ENCODE measurements at places on chromosomes 3 and 15. TPM values are rescaled to one million over a fixed set of nuclear protein-coding genes. Genes with fewer than 3 reads are reported as not detected.

The STRIT1 gene
- total RNA-seq = not detected

DNA sequence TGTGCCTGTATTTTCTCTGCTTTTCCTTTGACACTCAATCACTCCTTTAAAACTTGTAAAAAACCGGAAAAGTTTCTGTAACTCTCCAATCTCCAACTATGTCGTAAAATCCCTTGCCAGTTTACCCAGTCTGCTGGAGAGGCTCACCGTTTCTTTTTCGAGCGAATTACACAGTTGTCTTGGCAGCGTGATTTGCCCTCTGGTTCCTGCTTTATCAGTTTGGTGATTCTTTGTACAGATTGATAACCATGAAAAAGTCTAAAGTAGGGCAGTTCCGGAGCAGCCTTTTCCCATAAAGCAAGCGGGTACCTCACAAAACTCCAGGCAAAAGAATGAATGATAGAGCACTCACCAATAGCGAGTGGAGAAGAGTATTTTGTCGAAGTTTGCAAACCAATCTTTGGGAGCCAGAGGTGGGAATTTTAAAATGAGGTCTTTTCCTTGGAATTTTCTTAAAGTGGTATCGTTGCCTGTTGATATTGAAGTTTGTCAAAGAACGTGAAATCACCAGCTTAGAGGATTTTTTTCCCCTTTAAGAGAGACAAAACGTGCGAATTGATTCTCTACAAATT is at the start of gene TTC23:
Gene TTC23 (minus strand): TSS at position 312 of the 572 bp plus-strand sequence. CDS start 20,869 bp downstream, outside the sequence.
- peaks cover 45% of the 10 kb centered on the region for H3K4me1 ChIP-seq
- peak within 1 kb of the TSS; percentile 76 for H3K4me3 ChIP-seq
- peak within 1 kb of the TSS; percentile 92 for H3K27ac ChIP-seq
- H3K36me3 ChIP-seq = peaks cover 3% of the 10 kb centered on the region

GRCh38 chr3:130688697-130689470 is 57.7 kb downstream of the PIK3R4 start:
- peaks cover 7% of the 10 kb centered on the region for H3K36me3 ChIP-seq
- H3K27me3 ChIP-seq = no peaks in the 10 kb centered on the region
- H3K4me1 ChIP-seq = no peaks in the 10 kb centered on the region

The CHMP2B gene
- 63.1 TPM for total RNA-seq

DNA sequence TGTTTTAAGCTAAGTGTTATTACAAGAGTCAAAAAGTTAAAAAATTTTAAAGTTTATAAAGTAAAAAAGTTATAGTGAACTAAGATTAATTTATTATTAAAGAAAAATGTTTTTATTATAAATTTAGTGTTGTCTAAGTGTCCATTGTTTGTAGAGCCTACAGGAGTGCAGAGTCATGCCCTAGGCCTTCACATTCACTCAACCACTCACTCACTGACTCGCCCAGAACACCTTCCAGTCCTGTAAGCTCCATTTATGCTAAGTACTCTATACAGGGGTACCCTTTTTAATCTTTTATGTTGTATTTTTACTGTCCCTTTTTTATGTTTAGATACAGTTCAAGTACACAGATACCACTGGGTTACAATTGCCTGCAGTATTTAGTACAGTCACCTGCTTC is 37.2 kb downstream of the EEFSEC start:
- no peak overlapping the region for H3K4me3 ChIP-seq
- H3K36me3 ChIP-seq = no peaks in the 10 kb centered on the region
- H3K27me3 ChIP-seq = no peaks in the 10 kb centered on the region
- DNase-seq = no peak
- no peak overlapping the region for H3K27ac ChIP-seq

GRCh38 chr3:13214847-13215472 is 141.7 kb upstream of the IQSEC1 start:
- peak; percentile 65 for DNase-seq
- H3K4me3 ChIP-seq = no peak overlapping the region
- no peaks in the 10 kb centered on the region for H3K4me1 ChIP-seq
- H3K27me3 ChIP-seq = no peaks in the 10 kb centered on the region
- no peak overlapping the region for H3K27ac ChIP-seq

- H3K4me1 ChIP-seq = no peaks in the 10 kb centered on the region
- no peak overlapping the region for H3K4me3 ChIP-seq
- H3K27me3 ChIP-seq = no peaks in the 10 kb centered on the region
- H3K36me3 ChIP-seq = peaks cover 28% of the 10 kb centered on the region
- no peak for DNase-seq
These were observed 11.4 kb downstream of the IREB2 start for GRCh38 chr15:78449220-78449999.

DNA sequence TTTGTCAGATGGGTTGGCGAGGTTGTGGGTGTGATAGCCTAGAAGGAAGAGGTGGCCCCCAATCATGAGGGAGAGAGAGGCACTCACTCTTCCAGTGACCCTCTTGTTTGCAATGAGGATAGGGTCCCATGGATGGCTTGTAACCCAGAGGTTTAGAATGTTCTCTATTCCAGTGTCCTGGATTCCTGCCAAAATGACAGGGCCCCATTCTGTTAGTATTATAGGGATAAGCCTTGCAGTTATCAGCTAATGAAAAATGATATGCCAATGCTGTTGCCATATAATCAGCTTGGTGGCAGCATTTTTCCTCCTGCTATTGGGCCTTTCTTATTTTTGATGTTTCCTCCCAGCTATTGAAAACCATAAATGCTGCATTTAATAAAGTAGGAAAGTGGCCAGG is 23.3 kb upstream of the SENP7 start:
- H3K4me1 ChIP-seq = no peaks in the 10 kb centered on the region
- no peak overlapping the region for H3K4me3 ChIP-seq
- DNase-seq = no peak
- H3K27ac ChIP-seq = no peak overlapping the region
- no peaks in the 10 kb centered on the region for H3K36me3 ChIP-seq

DNA sequence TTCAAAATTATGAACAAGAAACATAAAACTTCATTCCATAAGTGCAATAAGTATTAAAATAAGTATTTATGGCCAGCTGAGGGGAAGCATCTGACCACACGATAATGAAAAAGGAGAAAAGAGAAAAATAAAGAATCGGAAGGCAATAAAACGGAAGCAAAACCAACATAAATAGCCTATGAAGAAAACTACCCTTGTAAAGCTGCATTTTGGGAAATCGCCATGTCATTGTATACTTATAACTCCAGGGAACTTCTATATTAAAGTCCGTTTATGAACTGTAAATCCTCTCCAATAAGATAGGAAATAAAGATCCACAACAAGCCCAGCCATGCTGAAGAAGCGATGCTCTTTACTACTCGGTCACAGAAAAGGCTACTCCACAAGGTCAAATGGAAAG is 47.7 kb downstream of the MORC1 start:
- no peak overlapping the region for H3K27ac ChIP-seq
- H3K27me3 ChIP-seq = no peaks in the 10 kb centered on the region
- no peak for DNase-seq
- no peaks in the 10 kb centered on the region for H3K36me3 ChIP-seq
- H3K4me3 ChIP-seq = no peak overlapping the region

DNA sequence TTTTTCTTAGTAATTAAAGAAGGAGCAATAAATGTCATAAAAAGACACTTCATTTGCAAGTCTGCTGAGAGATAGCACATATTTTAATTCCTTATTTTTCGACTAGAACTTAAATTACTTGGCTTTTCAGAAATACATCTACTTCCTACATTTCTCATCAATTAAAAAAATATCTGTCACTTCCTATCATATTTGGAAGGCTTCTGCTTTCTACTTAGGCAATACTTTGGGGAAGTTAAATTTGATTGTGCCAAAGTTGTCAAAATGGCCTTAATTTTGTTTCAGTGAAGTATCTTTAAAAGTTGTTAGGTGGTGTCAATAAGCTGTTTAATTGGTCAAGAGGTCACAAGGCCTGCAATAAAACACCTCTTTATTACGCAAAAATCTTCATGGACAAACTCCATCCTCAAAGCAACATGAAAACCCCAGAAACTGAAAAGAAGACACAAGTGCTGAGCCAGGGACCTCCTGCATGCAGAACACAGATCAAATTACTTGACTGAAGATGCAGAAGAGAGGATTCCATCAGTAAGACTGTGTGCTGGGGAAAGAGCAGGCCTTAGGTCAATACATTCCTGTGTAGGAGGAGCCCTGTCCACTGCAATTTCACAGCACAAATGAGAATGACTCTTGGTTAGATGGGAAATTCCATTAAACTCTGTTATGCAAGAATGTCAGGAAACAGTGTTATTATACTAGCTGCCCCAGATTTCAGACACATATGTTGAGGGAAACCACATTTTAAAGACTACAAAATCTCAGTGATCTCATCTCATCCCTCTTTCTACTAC is 48.0 kb upstream of the FSTL1 start:
- peak overlapping the region; percentile 81 for H3K27ac ChIP-seq
- H3K4me1 ChIP-seq = peaks cover 41% of the 10 kb centered on the region
- no peaks in the 10 kb centered on the region for H3K36me3 ChIP-seq
- no peak overlapping the region for H3K4me3 ChIP-seq

GRCh38 chr3:34678575-34678974 is 880.1 kb downstream of the PDCD6IP start:
- no peaks in the 10 kb centered on the region for H3K36me3 ChIP-seq
- no peaks in the 10 kb centered on the region for H3K4me1 ChIP-seq
- no peak for DNase-seq
- H3K27me3 ChIP-seq = no peaks in the 10 kb centered on the region
- no peak overlapping the region for H3K4me3 ChIP-seq

- H3K4me3 ChIP-seq = peak within 1 kb of the TSS; percentile 79
- peak within 1 kb of the TSS; percentile 60 for H3K27ac ChIP-seq
- DNase-seq = peak; percentile 100
- peaks cover 1% of the 10 kb centered on the region for H3K36me3 ChIP-seq
- H3K27me3 ChIP-seq = peaks cover 22% of the 10 kb centered on the region
These were observed at the start of gene OXTR for GRCh38 chr3:8769088-8769822. TSS of gene OXTR (minus strand) at chr3:8769613. CDS start at chr3:8768187, 1,426 bp downstream.

GRCh38 chr15:65336493-65337435 is 32.3 kb downstream of the RNU5B-1 start:
- DNase-seq = no peak
- H3K36me3 ChIP-seq = no peaks in the 10 kb centered on the region
- H3K27me3 ChIP-seq = peaks cover 28% of the 10 kb centered on the region
- H3K4me1 ChIP-seq = no peaks in the 10 kb centered on the region
- no peak overlapping the region for H3K4me3 ChIP-seq
- no peak overlapping the region for H3K27ac ChIP-seq

DNA sequence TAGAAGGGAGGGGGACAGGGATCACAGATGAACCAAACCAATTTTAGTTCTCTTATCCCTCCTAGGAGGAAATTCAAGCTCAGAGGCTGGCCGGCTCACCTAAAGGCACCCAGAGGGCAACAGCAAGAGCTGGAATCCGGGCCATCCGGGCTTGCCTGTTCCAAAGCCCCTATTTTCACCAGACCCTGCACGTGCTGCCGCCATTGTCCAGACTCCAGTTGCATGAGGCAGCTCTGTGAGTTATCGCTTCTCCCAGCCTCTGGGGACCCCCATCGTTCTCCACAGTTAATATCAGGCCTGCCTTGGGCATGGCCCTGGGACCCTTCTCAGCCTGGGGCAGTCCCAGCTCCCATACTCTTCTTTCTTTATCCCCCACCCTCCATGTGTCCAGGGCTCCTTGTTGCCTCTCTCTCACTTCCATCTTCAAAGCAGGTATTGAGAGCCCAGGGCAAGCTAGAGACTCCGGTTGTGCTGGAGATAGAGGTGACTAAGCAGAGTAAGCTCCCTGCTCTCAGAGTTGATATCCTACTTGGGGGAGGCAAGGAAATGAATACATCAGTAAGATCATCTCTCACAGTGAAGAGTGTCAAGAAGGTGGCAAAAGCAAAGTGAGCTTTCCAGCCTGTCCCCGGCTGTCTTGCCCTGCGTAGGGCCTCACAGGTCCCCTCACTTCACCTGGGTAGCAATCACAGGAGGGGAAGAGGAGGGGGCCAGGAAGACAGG is 322.8 kb downstream of the UACA start:
- H3K27me3 ChIP-seq = peaks cover 75% of the 10 kb centered on the region
- no peaks in the 10 kb centered on the region for H3K36me3 ChIP-seq
- no peak overlapping the region for H3K27ac ChIP-seq
- DNase-seq = no peak

The MFGE8 gene
- total RNA-seq = 209 TPM
